ENCODE measurements at places on chromosomes 2 and 18.

DNA sequence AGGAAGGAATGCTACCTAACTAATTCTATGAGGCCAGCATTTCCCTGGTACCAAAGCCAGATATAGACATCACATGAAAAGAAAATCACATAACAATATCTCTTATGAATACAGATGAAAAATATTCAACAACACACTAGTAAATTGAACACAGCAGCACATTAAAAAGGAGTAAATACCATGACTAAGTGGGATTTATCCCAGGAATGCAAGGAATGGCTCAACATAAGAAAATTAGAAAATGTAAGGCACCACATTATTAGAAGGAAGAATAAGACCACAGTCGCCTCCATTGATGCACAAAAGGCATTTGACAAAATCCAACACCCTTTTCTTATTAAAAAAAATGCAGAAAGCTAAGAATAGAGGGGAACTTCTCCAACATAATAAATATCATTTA lies 133.9 kb downstream of the TTC32 start:
- DNase-seq: no peak

- DNase-seq: no peak
Observed at GRCh38 chr2:177872286-177872685, 200.3 kb downstream of the PDE11A start.

GRCh38 chr18:61854578-61855448 lies 38.0 kb downstream of the RNF152 start:
- no peak for DNase-seq

DNA sequence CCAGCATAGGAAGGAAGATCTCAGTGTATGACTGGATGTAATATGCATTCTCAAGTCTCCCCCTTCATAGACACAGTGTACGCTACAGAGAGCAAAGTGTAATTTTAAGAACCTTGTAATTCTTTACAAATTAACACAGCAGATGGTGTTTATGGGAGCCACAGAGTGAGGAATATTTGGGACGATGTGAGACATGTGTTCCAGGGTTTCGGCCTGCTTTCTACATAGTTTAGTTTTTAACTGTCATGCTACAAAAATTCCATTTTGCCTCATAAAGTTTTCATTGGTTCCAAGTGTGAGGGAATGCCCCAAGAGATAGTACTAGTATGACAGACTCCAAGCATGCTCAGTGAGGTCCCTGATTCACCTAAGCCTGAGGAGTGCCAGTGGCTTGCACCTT lies 76.2 kb upstream of the LRRTM1 start:
- DNase-seq: no peak
